WTC11 (cell line): ENCODE measurements at places on chromosomes 3 and 15. TPM values are rescaled to one million over a fixed set of nuclear protein-coding genes. Genes with fewer than 3 reads are reported as not detected.

The CLRN1 gene
- total RNA-seq: not detected in 3 replicates

The LRTM1 gene
- not detected in 3 replicates for total RNA-seq

The SLC51B gene
- total RNA-seq: not detected in 3 replicates

The AZI2 gene
- total RNA-seq: 31.3 to 38.5 TPM (median 35.7 TPM) in 3 replicates

The GCNT3 gene
- total RNA-seq: 0.07 to 0.20 TPM (median 0.11 TPM) in 3 replicates

The STT3B gene
- 103 to 107 TPM (median 105 TPM) in 3 replicates for total RNA-seq
